COR-L47 (cell line): ENCODE measurements at places on chromosomes 11 and 22.

GRCh38 chr11:102158164-102158735 is 48.0 kb downstream of the YAP1 start:
- DNase-seq = no peak

GRCh38 chr11:69156235-69156639 is 502 bp downstream of the SMIM38 start:
- DNase-seq = no peak

- no peak for DNase-seq
Observed at GRCh38 chr22:22235558-22235957, 9.0 kb upstream of the VPREB1 start.

DNA sequence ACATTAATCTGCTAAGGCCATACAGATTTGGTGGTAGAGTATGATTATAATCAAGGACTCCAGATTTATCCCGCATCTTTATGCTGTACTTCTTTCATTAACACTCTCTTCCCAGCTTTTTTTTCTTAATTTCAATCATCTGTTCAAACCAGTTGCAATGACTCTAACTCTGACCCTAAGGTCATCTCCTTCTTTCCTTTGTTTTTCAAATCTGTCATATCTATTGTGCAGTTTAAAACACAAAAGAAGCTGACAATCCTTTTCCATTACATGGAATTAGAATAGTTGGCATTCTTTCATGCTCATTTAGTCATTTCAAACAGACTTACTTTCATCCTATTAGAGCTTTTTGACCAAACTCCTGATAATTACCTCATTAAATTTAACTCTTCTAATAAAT is 53.6 kb upstream of the GRM5 start:
- DNase-seq = no peak

- no peak for DNase-seq
Observed at GRCh38 chr11:512761-513595, 5.9 kb upstream of the RNH1 start.

DNA sequence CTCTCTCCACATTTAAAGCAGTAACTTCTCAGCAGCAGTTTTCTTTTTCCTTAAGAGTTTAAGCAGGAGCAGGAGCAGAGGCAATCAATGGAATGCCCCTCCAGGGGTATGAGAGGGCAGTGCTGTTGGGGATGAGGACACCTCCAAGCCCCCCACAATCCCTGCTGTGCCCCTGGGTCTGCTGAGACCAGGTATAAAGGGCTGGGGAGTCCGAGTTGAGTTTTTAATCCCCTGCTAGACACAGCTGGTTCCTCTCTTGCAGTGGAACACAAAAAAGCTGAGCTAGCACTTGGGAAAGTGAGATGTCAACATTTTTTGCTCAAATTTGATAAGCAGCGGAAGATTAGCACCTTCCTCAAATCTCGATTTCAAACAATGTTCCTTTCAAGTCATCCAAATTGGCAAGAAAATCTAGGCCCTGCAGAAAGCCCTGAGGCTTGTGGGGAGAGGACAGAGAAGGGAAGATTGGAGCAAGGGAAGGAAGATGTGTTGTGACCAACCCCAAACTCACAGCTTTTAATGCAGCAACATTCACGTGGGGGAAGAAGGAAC is 581.9 kb downstream of the SOX6 start:
- DNase-seq = no peak

DNA sequence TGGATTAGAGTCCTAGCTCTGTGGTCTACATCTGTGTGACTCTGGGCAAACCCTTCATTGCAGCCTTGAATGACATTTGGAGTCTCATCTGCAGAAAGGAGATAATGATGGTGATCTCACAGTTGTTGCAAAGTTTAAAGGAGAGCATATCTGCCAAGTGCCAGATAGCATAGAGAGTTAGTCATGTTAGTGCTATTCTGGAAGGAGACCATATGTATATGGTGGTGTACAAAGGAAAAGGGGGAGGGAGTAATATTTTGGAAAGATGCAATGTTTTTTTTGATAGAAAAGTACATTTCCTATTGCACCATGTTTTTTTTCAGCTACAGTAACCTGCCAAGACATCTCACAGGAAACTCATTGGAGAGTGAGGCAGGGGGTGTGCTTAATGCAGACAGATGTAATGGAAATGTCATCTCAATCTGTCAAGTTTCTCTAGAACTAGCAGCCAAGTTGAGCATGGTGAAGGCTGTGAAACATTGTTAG is 92.1 kb upstream of the NARS2 start:
- DNase-seq = no peak

- DNase-seq = no peak
Observed at GRCh38 chr11:70146299-70146698, 56.8 kb upstream of the FADD start.

GRCh38 chr11:34358258-34358727 is 483 bp upstream of the ABTB2 start:
- peak; percentile 79 for DNase-seq

DNA sequence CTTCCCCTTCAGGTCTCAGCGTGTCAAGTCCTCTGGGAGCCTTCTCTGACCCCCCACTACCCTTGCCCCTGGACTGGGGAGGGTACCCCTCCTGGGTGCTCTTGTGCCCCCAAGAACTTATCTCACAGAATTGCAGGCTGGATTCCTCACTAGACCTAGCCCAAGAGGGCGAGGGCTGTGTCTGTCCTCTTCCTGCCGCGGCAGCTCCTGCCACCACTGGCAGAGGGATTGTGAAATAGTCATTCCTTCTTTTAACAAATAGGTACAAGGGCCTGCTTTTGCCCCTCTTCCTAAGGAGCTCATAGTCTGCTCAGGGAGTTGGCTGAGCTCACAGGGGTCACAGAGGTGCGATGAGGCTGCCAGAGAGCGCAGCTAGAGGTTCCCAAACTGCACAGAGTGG is 5.5 kb downstream of the RAB36 start:
- DNase-seq = no peak
